ENCODE measurements at places on chromosomes 13 and 19. TPM values are rescaled to one million over a fixed set of nuclear protein-coding genes. Genes with fewer than 3 reads are reported as not detected.
A peak's percentile ranks its signal among the peaks of the same experiment; 100 is the strongest.

DNA sequence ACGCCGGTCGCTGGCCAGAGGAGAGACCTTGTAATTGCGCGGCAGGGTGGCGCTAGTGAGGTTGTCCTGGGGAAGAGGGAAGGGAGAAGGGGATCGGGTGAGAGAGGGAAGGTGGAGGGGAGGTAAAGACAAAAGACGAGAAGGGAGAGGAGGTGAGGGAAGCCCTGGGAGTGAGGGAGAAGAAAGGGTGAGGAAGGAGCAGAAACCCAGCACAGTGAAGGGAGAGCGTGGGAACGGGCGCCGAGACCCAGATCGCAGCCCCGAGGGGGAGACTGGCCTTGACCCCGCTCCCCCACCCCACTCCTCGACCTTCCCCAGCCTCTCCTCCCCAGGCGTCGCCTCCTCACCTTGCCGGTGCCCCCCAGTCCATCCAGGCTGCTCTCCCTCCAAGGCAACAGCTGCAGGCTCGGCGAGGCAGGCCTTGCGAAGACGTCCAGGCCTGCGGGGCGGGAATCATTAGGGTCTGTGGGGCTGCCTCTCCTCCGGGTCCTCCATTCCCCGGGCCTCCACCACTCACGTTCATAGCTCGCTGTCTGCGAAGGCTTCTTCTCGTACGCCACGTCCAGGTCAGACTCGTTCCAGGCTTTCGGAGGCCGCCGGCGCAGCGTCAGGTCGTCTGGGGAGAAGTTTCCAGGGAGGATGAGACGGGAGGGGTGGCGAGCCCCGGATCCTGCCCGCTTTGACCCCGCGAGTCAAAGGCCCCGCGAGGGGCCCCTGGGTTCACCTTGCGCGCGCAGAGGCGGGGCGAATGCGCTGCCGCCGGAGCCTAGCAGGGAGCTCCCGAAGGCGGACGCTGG is 8.8 kb downstream of the PPP1R13L start:
- DNase-seq, result no peak

DNA sequence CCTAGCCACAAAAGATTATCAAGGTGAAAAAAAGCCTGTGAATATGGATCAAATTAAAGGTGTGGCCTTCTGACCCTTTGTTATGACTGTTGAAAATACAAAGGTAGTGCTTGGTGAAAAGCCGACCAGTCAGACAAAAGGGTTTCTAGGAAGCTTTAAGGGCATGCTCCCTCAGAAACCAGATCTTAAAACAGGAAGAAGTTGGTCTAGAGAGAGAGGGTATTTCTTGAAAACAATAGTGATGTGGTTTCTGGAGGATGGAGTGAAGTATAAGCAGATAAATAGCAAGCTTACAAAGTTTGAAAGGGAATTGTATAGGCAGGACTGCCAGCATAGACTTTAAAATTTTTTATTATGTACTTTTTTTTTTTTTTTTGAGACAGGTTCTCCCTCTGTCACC is 5.0 kb upstream of the EID2 start:
- no peak for DNase-seq

GRCh38 chr19:42131149-42132029 is 857 bp downstream of the POU2F2 start:
- no peak for DNase-seq

- DNase-seq, result peak; percentile 35
Measured at GRCh38 chr19:44003461-44004009, 778 bp downstream of the ZNF230 start.

GRCh38 chr13:32001154-32001768 is 30.3 kb upstream of the FRY start:
- DNase-seq, result peak; percentile 22

- peak; percentile 96 for DNase-seq
Measured at GRCh38 chr13:45367358-45367757, 26.4 kb upstream of the TPT1 start.

DNA sequence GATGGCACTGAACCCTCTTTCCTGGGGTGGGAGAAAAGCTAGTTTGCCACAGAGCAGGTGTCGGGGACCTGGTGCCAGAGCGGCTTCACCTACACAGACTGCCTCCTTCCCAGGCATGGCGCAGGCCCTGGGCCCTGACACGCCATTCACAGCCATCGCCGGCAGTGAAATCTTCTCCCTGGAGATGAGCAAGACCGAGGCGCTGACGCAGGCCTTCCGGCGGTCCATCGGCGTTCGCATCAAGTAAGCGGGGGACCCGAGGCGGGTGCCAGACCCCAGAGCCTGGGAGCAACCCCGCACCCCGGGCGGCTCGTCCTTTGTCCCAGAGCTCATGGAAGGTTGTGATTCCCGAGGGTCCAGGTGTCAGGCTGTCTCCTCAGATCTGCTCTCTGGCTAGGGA is 10.0 kb downstream of the LHB start:
- no peak for DNase-seq

- no peak for DNase-seq
Measured at GRCh38 chr13:102702965-102703725, 8.3 kb upstream of the METTL21C start.

DNA sequence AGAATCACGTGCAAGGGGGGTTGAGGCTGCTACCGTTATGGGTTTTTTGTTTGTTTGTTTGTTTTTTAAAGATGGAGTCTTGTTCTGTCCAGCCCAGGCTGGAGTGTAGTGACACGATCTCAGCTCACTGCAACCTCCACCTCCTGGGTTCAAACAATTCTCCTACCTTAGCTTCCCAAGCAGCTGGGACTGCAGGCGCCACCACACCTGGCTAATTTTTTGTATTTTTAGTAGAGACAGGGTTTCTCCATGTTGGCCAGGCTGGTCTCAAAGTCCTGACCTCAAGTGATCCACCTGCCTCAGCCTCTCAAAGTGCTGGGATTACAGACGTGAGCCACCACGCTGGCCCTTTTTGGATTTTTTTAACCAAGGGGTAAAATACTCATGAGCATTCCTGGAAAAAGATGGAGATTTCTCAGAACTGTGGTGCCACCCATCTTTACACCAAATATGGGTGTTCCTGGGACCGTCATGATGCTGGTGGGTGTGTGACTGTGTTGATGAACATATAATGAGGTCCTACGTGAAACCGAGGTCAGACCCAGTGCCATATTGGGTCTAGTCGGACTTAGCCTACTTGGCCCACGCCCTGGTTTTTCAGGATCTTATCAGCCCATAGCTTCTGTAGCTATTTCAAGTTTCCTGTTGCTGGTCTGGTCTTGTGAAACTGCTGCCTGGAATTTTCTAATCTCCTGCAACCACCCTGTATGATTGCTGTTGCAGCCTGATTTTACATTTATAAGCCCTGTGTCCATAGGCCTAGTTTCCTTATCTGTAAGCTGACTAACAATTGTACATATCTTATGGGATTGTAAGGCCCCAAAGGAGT is 6.2 kb downstream of the PPP1R15A start:
- DNase-seq, result peak; percentile 49

GRCh38 chr13:31538067-31539042 is 201.0 kb upstream of the RXFP2 start:
- DNase-seq, result no peak

DNA sequence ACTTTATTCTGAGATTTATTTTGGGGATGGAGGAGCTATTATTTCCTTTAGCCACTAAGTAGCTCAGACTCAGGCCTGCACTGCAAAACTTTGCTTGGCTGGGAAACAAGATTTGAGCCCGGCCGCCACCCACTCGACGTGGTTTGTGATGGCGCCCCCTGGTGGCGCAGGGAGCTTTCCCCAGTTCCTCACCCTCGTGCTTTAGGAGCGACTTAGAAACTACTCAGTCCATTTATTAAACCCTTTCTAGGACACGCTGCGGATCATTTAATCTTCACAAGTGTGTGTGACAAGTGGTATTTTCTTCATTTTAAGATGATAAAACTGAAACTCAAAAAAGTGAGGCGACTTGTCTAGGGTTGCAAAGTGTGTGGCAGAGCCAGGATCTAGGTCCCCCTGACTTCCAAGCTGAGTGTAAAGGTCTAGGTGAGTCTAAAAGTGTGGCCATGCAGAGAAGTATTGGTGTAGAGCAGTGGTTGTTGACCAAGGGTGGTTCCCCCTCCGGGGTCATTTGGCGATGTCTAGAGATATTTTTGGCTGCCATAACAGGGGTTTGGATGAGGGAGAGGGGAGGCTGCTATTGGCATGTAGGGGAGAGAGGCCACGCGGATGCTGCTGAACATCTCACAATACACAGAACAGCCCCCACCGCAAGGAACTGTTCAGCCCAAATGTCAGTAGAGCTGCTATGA is 2.2 kb downstream of the CXCL17 start:
- DNase-seq, result peak; percentile 87

GRCh38 chr13:33489563-33489962 is 204.0 kb upstream of the STARD13 start:
- no peak for DNase-seq

DNA sequence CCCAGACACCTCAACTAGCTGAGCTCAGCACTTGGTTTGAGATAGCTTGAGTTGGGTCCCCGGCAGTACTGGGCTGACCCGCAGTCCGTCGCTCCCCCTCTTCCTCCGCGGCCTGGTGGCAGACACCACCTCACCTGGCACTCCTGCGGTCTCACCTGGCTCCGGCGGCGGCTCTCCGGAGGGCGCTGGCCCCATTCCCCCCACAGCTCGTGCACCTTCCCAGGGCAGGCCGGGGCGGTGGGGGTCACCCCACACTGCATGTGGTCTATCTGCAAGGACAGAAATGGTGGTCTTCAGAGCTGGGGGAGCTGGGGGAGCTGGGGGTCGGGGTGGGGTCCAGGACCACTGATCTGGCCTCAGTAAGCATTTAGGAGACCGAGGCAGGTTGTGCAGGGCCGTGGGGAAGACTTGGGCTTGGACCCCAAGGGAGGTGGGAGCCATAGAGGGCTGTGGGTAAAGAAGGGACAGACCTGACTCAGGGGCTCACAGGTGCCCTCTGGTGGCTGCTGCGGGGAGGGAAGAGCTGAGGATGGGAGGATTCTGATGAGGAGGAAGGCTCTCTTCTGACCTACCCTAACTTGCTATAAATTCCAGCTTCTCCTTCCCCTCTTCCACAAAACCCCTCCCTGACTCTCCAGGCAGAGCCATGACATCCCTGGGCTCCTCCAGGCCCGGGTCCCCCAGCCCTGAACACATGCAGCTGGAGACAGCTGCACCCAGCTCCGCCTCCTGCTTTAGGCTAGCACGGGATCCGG is 6.7 kb upstream of the PLIN4 start:
- DNase-seq, result peak; percentile 76

DNA sequence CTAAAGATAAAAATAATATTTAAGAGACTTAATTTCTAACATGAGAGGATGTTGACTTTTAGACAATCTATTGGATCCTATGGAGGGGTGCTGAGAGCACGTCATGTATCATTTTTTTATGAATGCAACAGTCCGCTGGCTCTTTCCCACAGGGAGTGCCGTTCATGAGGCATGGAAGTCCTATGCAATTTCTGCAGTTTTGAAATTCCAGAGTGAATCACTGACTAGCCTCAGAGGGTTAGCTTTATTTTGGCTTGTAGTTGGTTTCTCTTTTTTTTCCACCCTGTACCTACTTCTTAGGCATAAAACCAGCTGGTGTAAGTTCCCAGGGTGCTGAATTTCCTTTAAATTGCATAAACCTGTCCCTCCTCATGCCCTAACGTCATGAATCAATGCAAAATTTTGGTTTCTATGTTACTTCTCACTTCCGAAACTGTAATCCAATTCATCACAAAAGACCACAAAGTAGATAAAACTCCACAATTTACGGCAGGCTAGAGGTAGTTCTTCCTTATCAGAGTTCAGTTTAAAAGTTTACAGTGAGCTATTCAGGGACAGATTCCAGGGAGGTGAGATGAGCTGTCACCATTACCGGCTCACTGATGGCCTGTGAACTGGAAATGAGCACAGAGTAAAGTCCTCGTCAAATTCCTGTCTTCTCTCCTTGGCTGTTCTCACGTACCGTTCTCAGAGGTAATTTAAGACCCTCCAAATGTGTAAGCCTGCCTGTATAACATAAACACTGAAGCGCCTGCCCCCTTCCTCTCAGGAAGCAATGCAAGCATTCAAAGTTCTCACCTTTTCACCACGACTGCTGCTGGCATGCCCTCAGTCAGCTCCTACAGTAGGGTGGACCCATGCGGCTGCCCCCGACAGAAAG is 216.6 kb upstream of the SLC10A2 start:
- no peak for DNase-seq

GRCh38 chr13:42039946-42040729 is 8.3 kb upstream of the DGKH start:
- peak; percentile 91 for DNase-seq

DNA sequence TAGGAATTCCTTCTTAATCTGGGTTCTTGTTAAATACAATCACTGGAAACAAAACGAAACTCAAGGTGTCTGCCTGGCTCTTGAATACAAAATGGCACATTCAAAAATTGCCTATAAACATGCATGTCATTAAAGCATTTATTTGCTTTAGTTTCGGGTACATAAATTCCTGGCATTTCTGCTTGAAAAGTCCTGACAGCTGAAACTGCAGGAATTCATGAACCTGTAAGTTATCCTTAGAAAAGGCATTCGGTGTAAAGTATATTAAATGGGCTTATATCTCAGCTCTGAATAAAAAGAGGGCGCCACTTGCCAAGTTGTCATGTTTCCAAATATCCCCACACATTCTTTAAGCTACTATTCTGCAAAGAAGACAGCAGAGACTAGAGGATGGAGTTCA is 32.9 kb downstream of the RXFP2 start:
- no peak for DNase-seq

- DNase-seq, result no peak
Measured at GRCh38 chr19:2701361-2702169, 929 bp downstream of the GNG7 start.

- DNase-seq, result peak; percentile 58
Measured at GRCh38 chr13:71290963-71291841, 575.8 kb downstream of the DACH1 start.

HSH2D gene
- total RNA-seq, result 83.6 TPM

TDRD12 gene
- 0.10 TPM for total RNA-seq

MAP2K2 gene
- total RNA-seq, result 234 TPM

NEK5 gene
- not detected for total RNA-seq

TTYH1 gene
- total RNA-seq, result 0.99 TPM

MOB3A gene
- 235 TPM for total RNA-seq

TJP3 gene
- total RNA-seq, result 1.3 TPM
